ENCODE measurements at places on chromosomes 5 and 9.

DNA sequence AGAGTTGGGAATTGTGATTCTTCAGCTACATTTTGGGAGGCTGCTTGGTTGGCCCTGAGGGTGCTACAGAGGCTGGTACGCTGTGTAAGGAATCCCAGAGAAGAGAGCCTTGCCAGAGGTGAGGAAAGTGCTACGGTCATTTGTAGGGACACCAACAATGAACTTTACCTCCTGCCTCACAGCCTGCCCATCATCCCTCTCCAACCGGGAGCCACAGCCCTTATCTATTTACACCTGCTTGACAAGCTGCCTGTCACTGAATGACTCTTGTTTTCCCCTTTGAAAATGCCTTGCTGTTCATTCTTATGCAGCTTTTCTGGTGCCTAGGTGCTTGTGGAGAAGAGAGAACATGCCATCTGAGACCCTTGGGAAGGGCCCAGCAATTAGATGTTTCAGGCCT, 110.8 kb downstream of the PCSK1 start:
- DNase-seq, result no peak

DNA sequence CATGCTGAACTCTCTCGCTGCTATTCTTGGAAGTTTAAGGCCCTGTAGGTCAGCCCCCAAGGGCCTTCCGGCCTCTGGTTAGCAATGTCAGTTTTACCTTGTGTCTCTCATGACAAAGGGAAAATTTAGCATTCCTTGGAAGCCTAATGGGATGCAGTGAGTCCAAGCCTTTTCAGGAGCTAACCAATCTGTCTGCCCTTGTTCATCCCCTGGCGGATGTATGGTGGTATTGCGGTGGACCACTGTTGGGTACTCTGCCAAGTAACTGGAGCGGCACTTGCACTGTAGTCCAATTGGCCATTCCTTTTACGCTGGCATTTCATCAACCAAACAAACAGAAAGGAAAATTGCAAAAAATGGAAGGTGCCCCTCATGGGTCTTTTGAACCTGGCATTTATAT, 318.4 kb upstream of the NMUR2 start:
- no peak for DNase-seq

DNA sequence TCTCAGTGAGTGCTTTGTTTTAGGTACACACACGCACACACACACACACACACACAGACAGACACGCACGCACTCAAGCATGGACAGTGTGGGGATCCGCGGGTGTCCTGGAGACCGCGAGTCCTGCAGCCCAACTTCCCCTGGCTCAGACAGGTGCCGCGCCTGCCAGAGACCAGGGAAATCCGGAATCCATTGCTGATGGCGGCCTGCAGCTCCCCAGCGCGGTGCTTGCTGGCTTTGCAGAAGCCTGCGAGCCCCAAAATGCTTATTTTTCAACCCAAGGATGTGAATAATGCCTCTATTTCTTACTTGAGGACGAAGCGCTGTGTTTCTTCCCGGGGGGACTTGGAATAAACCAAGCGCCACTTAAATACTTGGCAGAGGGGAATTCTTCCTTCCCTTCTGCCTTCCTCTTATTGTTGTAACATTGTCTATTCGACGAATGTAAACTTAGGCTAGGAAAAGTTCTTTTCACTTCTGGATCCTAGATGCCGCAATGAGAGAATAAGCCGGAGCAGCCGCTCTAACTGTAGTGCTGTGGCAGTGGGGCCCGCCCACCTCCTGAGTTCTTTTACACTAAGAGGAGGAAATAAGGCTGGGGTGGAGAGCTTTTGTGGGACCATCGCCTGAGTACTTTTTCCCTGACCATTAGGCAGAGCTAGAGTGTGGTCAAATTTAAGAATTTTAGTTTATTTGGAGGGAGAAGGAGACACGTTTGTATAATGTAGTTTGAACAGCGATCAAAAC, 802 bp downstream of the ITGA2 start:
- peak; percentile 15 for DNase-seq

DNA sequence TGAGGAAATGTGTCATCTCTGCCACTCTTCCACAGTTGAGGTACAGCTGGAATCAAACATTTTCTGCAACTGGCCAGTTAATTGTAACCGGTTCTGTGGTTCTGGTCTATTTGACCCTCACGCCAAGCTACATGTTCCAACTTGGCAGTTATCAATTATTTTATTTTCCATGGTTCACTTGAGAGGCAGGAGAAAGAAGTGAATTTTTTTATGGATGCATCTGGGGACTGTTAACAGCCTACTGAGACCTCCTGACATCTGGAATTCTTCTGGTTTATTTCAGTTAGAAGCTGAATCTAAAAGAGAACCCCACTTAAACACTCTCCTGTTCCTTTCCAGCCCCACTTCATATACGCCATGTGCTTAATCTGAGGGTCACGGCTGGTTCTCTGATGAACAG, 372.3 kb downstream of the DNAH5 start:
- DNase-seq, result no peak

- DNase-seq, result no peak
Measured at GRCh38 chr5:146647656-146648199, 131.7 kb upstream of the GPR151 start.

DNA sequence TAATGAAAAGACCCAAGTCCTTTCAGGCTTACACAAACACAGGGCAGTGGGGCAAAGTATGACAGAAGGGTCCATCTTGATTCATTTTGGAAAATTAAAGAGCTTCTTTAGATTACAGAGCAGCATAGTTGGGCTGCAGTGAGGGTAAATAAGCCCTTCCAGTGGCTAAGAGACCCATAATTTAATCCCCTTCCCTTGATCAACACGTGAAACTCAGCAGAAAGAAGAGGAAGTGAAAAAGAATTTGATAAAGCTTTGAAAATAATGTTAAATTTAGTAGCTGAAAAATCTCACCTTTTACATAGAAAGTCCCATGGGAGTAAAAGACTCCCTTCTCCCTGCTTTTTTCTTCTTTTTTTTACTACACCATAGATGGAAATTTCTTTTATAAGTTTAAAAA, 87.6 kb downstream of the FREM1 start:
- no peak for DNase-seq

DNA sequence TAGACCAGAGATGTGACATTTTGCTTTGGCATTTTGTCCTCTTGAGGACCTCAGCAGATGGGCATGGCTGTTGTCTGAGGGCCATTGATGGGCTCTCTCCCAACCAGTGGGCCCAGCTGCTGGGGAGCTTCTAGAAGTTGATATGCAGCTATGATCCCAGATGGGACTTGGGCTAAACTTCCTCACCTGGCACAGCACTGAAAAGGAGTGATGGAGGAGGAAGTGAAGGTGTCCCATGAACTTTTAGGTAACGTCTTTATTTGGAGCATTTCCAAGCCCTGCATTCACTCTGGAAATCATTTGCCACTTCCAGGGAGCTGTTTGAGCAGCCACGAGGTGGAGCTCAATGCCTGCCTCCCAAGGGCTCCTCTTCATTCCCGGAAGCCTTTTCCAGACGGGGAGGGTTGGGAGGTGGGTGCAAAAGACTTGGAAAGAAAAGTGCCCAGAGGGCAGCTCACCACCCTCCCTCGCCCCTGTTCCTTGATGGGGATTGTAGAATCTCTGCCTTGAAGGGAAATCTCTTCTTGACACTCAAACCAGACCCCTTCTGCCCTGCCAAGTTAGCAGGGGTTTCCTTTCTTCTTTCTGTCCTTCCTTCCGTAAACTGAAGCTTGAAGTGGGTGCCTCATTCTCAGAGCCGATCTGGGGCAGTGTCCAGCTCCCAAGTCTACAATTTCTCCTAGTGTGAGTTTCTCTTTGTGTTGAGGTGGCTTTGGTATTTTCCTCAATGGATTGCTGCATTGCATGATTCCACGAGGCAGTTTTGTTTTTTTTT, 18.1 kb upstream of the NEUROG1 start:
- DNase-seq, result no peak

GRCh38 chr5:100777680-100778300, 125.3 kb downstream of the ST8SIA4 start:
- no peak for DNase-seq

DNA sequence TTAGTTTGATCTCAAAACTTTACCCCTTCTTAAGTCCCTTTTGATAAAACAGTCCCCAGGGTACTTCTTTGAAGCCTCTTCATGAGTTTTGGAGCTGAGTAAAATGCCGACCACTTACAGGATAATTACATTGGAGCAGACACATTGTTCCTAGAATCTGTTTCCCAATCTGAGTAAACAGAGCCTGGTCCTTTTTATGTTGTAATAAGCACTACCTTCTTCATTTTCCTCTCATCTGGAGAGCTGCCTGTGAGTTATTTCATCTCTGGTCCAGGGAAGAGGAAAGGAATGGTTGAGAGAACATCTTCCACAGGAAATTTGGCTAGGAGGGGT, 26.3 kb upstream of the GALNT10 start:
- DNase-seq, result no peak

GRCh38 chr5:91381774-91382359, 1.2 kb downstream of the ARRDC3 start:
- peak; percentile 70 for DNase-seq

DNA sequence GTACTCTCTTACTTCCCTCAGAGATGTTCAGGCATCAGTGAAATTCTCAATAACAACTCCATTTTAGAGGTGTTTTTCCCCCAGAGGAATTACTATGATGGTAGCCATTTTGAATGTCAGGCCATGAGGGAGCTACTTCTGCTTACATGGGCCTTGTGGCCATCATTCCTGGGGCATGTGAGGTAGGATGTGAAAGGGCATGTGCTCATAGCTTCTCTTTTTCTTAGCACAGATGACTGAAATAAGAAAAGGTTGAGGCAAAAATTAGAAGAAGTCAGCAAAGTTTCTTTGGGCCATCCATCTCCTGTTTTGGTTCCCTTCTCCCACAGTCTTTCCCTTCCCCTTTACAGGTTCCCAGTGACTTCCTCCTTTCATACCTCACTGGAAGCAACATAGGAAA, 68.8 kb downstream of the FEM1C start:
- no peak for DNase-seq

GRCh38 chr9:132409828-132410528, at the start of gene CFAP77:
Gene CFAP77, plus strand, starts transcription at chr9:132410211. Its CDS starts 61 bp downstream, at chr9:132410272.
- peak; percentile 35 for DNase-seq

DNA sequence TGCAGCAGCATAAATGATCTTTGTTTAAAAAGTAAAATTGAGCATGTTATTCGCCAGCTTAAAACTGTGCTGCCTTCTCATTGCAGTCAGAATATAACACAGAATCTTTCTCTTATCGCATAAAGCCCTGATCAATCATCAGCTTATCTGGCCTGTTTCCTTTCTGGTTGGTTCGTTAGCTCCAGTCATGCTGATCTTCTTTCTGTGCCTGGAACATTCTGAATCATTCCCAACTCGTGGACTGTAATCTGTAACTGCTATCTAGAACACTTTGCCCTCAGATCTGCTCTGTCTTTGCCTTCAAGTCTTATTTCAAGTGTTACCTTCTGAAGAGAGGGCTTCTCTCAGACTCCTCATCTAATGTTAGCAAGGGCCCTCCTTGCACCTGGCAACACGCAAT, 11.9 kb upstream of the FER start:
- DNase-seq, result no peak

DNA sequence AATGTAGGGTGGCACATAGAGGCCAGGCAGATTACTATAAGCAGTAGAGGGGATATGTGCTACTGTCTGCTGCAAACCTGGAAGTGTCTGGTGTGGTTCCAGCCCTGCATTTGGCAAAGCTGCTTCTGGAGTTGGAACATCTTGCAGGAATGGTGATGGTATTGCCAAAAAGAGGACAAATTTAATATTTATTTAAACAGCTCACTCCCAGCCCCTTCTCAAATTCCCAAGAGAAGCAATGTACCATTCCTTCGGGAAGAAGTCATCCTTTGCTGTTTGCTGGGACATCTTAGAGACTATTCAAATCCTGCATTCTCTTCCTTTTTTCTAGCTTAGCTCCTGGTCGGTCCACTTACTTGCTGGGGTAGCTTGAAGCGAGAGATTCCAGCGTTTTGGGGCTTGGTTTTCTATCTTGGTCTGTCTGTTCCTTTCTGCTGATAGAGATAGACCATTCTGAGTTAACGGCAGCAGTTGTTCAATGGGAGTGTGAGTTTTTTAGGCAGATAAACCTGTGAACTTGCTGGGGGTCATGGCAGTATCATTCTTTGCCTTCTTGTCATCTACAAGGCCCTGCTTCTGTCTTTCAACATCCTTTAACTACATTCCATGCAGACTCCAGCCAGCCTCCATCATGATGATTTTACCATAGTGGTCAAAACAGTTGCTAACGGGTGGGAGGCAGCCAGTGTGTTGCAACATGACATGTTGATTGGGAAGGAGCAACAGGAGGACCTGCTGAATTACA, 69.9 kb downstream of the RCL1 start:
- no peak for DNase-seq

DNA sequence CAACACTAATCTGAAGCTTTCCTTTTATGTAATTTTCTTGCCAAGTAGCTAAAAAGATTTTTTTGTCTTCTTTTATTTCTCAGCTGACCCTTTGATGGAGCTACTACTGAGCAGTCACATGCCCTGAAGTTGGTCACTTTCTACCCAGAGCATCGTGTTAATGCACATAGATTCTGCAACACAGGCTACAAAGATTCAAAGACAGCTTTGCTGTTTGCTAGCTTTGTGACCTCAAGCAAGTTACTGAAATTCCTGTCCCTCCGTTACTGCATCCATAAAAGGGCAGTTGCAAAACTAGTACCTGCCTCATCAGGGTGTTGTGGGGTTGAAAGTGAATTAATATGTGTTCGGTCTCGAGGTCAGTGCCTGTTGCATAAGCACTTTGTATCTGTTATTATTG, 179.9 kb downstream of the GAS1 start:
- DNase-seq, result no peak

GRCh38 chr5:39580702-39581453, 156.1 kb upstream of the DAB2 start:
- no peak for DNase-seq

DNA sequence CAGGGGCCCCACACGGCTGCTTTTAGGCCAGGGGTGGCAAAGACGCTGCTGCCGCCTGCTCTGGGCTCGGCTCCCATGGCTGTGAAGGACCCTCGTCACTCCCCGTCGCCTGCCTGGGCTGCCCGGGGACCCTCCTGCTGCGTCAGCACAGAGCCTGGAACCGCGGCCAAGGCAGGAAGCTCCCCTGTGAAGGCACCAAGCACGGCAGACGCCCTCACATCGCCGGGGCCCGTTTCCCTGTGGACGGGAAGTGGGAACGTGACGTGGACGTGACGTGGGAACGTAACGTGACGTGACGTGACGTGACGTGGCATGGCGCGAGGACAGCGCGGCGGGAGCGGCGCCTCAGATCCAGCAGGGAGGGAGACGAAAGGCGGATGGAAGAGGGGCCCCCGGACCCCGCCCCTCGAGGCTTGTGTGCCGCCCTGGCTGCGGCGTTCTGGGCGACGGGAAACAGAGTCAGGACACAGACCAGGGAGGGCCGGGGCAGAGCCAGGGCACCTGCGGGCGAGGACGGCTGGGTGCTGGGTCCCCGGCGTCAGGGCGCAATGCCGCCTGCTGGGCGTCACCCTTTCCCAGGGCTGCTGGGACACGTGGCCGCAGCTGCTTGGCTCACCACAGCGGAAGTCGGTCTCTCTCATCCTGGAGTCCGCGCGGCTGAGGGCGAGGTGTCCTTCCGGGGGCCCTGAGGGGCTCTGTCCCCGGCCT, 53.1 kb downstream of the MRPL36 start:
- no peak for DNase-seq

GRCh38 chr5:150497274-150497988, 10.5 kb upstream of the NDST1 start:
- DNase-seq, result no peak

- DNase-seq, result no peak
Measured at GRCh38 chr5:94266170-94266569, 352.2 kb downstream of the KIAA0825 start.

Measured in stimulated activated CD4-positive, alpha-beta T cell treated with anti-CD3 and anti-CD28 coated beads, Interleukin-4, amount 100 ng/mL, for 4 hours (primary cell).